Left cardiac atrium (tissue), 4 donors: ENCODE measurements at places on chromosomes 6 and 20. TPM values are rescaled to one million over a fixed set of nuclear protein-coding genes. Genes with fewer than 3 reads are reported as not detected.

Gene CYP24A1
- total RNA-seq: not detected

GRCh38 chr6:37324131-37325033 lies 29.4 kb upstream of the RNF8 start:
- DNase-seq: no peak

GRCh38 chr6:152736687-152737273 lies 13.8 kb upstream of the VIP start:
- no peak for DNase-seq

DNA sequence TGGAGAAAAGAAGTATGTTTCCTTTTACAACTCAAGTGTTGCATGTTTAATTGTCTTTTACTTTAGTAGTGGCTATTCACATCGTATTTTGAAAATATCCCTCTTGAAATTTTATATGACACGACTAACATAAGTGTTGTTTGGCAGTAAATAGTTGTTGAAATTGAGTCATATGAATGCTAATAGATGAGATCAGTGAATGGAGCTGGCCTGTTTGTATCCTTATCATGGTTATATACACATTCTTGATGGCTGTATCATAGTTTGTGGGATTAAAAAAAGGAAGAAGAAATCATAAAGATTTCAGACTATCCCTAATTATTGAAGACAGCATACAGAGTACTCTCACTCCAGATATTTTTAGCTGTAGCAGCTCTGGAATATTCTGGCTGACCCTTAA lies 8.2 kb upstream of the RAE1 start:
- no peak for DNase-seq

GRCh38 chr6:32982084-32982701 lies 13.8 kb downstream of the BRD2 start:
- no peak for DNase-seq

DNA sequence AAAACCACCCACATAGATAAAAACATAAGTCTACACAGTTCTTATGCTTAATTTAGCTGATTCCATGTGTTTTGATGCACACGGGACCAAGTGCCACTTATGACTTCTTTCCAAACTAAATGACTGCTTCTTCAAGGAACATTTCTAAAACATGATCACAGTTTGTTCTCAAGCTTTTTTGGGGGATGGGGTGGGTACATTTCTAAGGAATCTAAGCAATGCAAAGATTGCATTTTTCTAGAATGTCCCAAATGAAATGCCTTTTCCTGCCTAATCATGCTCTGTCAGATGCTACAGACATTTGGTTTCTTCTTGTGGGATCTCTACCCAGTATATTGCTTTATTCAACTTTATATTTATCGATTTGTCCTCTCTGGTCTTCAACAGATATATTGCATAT lies 496.8 kb upstream of the JAG1 start:
- DNase-seq: no peak

Gene MYL9
- total RNA-seq: 1,946 TPM

DNA sequence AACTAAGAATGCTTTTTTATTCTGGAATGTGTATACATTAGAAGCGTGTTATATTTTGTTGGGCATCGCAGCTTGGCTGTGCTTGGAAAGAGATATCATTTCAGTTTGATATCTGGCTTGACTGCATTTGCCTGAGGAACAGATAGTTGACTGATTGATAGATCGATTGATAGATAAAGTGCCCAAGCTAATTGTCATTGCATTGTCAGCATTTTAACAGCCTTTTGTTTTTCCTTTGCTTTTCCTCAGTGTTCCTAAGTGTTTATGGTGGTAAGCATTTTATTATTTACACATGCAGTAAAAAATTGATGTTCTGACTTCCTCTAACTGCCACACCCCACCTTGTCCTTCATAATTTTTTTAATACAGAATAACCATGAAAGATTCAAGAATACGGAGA lies 180.9 kb upstream of the GRIK2 start:
- DNase-seq: no peak

- no peak for DNase-seq
These were observed 13.7 kb downstream of the EXOC2 start for GRCh38 chr6:679282-679681.
